ENCODE measurements at places on chromosomes 4 and X.

- no peak for DNase-seq
Measured at GRCh38 chr4:80963051-80963450, 67.5 kb upstream of the BMP3 start.

- DNase-seq: no peak
Measured at GRCh38 chr4:38894322-38894982, 26.8 kb downstream of the FAM114A1 start.

GRCh38 chr4:2402048-2402842, 16.2 kb downstream of the ZFYVE28 start:
- DNase-seq: no peak

- no peak for DNase-seq
Measured at GRCh38 chr4:86432559-86433134, 72.8 kb upstream of the MAPK10 start.

Measured in activated naive CD8-positive, alpha-beta T cell treated with anti-CD3 and anti-CD28 coated beads, Interleukin-2, amount 50 U/mL, for 16 hours (primary cell).